Activated naive CD8-positive, alpha-beta T cell treated with anti-CD3 and anti-CD28 coated beads, Interleukin-2, amount 10 ng/mL, durations not matched to agents 7 days and 5 days (primary cell): ENCODE measurements at places on chromosomes 4 and X. TPM values are rescaled to one million over a fixed set of nuclear protein-coding genes. Genes with fewer than 3 reads are reported as not detected.

KLHL4 gene
- 0.11 TPM for total RNA-seq

GRCh38 chr4:116702949-116703348 lies 382.4 kb downstream of the TRAM1L1 start:
- H3K4me3 ChIP-seq: no peak overlapping the region
- H3K4me1 ChIP-seq: no peaks in the 10 kb centered on the region

HPSE gene
- total RNA-seq: 16.5 TPM

GRCh38 chr4:112645541-112646329 lies 8.8 kb downstream of the LARP7 start:
- H3K36me3 ChIP-seq: peaks cover 17% of the 10 kb centered on the region
- no peak overlapping the region for H3K4me3 ChIP-seq
- peaks cover 19% of the 10 kb centered on the region for H3K4me1 ChIP-seq

- H3K27ac ChIP-seq: no peak overlapping the region
- no peak overlapping the region for H3K4me3 ChIP-seq
- peaks cover 9% of the 10 kb centered on the region for H3K36me3 ChIP-seq
- no peaks in the 10 kb centered on the region for H3K27me3 ChIP-seq
Measured at GRCh38 chrX:78922754-78923153, 22.4 kb upstream of the P2RY10 start.

GRCh38 chr4:113179996-113180395 lies 130.5 kb downstream of the ANK2 start:
- H3K36me3 ChIP-seq: no peaks in the 10 kb centered on the region
- no peak overlapping the region for H3K27ac ChIP-seq
- DNase-seq: no peak
- H3K27me3 ChIP-seq: no peaks in the 10 kb centered on the region

INTU gene
- total RNA-seq: 0.06 TPM

DNA sequence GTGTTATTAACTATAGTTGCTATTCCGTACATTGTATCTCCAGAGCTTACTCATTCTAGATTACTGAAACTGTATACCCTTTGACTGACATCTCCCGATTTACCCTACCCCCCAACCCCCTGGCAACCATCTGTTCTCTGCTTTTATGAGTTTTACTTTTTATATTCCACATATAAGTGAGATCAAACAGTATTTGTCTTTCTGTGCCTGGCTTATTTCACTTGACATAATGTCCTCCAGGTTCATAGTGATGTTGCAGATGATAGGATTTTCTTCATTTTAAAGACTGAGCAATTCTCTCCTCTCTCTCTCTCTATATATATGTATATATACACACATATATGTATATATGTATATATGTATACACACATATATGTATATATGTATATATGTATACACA lies 54.6 kb downstream of the CFAP299 start:
- no peak for DNase-seq
- H3K36me3 ChIP-seq: no peaks in the 10 kb centered on the region
- H3K4me1 ChIP-seq: no peaks in the 10 kb centered on the region
- H3K4me3 ChIP-seq: no peak overlapping the region
- H3K27me3 ChIP-seq: no peaks in the 10 kb centered on the region

DNA sequence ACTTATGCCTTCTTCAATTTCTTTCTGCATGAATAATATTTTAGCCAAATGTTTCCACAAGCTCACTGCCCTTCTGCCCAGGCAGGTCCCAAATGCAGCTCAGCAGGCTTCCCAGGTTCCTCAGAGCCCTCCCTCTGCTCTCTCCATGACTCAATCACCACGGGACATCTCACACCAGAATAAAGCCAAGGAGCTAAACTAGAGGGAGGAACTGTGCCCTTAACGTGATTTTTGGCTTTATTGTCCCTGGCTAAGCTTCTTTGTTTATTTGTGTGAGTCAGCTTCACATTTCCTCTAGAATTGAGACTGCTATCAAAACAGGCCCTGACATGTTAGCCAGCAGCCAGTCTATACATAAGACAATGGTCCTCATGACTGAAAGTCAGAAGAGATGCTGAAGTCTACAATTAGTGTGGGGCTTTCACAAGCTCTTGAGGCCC lies 186.4 kb upstream of the GALNT7 start:
- no peak overlapping the region for H3K27ac ChIP-seq
- H3K27me3 ChIP-seq: no peaks in the 10 kb centered on the region
- no peak for DNase-seq
- no peaks in the 10 kb centered on the region for H3K4me1 ChIP-seq
- no peak overlapping the region for H3K4me3 ChIP-seq

DNA sequence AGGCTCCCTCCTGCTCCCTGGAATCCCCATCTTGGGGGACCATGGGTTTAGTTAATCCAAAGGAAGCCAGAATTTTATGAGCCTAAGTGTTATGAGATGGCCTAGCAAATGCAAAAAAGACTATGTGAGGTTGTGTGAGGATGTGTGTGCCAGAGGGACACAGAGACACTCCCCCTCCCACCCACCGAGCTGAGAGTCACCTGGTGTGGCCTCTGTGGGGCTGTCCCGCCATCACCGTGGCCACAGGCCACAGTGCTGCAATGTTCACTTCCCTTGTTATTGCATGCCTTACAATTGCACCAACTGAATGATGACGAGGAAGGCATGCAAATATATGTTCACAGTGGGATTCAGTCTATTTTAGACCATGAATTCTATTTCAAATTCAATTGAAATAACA lies 601 bp upstream of the FGFBP2 start:
- peak overlapping the region; percentile 81 for H3K4me3 ChIP-seq
- peak; percentile 78 for DNase-seq
- H3K4me1 ChIP-seq: peaks cover 30% of the 10 kb centered on the region
- peak overlapping the region; percentile 72 for H3K27ac ChIP-seq
- H3K36me3 ChIP-seq: peaks cover 4% of the 10 kb centered on the region
- peaks cover 9% of the 10 kb centered on the region for H3K27me3 ChIP-seq

DDX53 gene
- total RNA-seq: not detected

DNA sequence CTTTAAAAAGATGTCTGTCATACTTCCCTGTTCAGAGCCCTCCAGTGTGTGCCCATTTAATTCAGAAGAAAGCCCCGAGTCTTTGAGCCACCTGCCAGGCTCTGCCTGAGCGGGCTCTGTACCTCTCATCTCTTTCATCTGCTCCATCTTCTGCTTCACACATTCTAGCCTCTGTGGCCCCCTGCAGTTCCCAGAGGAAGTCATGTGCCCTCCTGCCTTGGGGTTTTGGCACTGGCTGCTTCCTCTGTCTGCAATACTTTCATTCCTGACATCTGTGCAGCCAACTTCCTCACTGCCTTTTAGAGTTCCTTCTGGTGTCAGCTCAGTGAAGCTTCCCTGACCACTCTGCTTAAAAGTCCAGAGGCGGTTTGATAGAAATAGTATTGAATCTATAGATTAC lies 6.2 kb upstream of the STK32B start:
- no peak for DNase-seq
- peaks cover 36% of the 10 kb centered on the region for H3K27me3 ChIP-seq
- H3K4me3 ChIP-seq: no peak overlapping the region
- H3K27ac ChIP-seq: no peak overlapping the region
- no peaks in the 10 kb centered on the region for H3K36me3 ChIP-seq

DNA sequence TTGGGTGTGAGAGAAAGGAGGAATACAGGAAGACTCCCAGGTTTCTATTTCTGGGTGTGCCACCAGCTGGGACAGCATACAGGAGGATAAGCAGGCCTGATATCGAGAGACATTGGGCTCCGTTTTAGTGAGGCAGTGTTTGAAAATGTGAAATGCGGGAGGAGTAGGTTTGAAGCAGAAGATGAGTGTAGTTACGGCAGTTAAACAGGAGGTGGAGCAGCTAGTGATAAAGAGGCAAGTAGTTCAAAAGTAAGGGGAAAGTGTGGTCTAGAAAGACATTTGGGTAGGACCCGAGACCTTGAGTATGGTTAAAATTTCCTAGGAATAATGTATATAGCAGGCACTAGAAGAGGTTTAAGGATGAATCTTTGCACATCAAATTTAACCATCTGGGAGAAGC lies 42.4 kb downstream of the DCUN1D4 start:
- H3K4me3 ChIP-seq: no peak overlapping the region
- no peak for DNase-seq
- no peaks in the 10 kb centered on the region for H3K27me3 ChIP-seq
- H3K36me3 ChIP-seq: peaks cover 25% of the 10 kb centered on the region
- peaks cover 4% of the 10 kb centered on the region for H3K4me1 ChIP-seq
- H3K27ac ChIP-seq: no peak overlapping the region

GRCh38 chr4:52566136-52567031 lies 92.7 kb downstream of the USP46 start:
- DNase-seq: no peak
- H3K36me3 ChIP-seq: no peaks in the 10 kb centered on the region
- peaks cover 13% of the 10 kb centered on the region for H3K27me3 ChIP-seq
- no peak overlapping the region for H3K4me3 ChIP-seq
- no peaks in the 10 kb centered on the region for H3K4me1 ChIP-seq

DNA sequence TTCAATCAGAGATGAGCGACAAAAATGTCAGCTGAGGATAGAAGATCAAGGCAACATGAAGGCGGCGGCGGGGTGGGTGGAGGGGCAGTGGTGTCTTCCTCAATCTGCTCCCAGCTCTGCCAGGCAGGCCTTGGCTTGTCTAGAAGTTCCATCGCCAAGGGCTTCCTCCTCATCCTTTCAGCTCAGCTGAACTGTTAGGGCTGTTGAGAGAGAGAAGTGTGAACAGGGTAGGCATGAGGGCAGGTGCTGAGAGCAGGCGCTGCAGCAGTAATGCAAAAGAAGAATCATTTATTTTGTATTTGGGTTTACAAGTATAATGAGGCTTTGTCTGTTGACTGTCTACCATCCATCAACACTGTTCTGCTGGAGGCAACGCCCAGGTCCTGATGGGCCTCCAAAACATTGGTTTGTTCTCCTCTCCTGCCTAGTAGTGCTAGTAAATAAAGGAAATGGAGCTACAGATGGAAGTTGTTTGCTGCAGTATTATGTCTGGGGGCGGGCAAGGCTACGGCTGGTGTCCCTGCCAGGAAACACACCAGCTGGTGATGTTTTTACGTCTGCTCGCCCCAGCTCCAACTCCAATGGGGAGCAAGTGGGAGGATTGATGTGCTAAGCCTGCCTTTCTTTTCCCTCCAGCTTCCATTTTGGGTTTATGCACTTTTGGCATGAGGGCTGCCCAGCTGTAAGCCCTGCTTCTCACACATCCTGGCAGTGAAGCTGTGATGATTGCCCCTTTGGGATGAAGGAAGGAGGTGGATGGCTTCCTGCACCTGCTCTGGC lies 139.4 kb upstream of the BOD1L1 start:
- DNase-seq: no peak
- no peaks in the 10 kb centered on the region for H3K36me3 ChIP-seq
- H3K4me1 ChIP-seq: no peaks in the 10 kb centered on the region
- H3K27me3 ChIP-seq: no peaks in the 10 kb centered on the region
- H3K27ac ChIP-seq: no peak overlapping the region

DNA sequence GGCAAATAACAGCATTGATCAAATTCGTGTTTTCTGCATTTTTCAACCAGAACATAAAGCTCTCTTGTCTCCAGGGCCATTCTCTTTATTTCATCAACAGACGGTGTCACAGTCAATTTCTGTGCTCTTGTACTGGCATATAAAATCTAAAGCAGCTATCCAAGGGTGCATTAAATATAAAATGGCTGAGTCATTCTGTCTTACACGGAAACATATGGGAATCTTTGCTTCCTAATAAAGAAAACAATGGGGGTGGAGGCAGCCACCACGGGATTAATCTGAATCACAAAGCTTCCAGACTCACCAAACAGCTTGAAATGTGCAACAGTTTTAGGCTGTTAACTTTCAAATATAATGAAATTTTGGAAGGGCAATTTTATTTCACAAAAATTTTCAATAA lies 132.6 kb downstream of the IL15 start:
- H3K36me3 ChIP-seq: no peaks in the 10 kb centered on the region
- no peak for DNase-seq
- H3K4me3 ChIP-seq: no peak overlapping the region
- peaks cover 2% of the 10 kb centered on the region for H3K27me3 ChIP-seq
- H3K4me1 ChIP-seq: no peaks in the 10 kb centered on the region

GRCh38 chr4:93394545-93395081 lies 433.9 kb upstream of the ATOH1 start:
- no peaks in the 10 kb centered on the region for H3K4me1 ChIP-seq
- no peaks in the 10 kb centered on the region for H3K27me3 ChIP-seq
- no peak overlapping the region for H3K27ac ChIP-seq

DLG3 gene
- total RNA-seq: 25.4 TPM

DNA sequence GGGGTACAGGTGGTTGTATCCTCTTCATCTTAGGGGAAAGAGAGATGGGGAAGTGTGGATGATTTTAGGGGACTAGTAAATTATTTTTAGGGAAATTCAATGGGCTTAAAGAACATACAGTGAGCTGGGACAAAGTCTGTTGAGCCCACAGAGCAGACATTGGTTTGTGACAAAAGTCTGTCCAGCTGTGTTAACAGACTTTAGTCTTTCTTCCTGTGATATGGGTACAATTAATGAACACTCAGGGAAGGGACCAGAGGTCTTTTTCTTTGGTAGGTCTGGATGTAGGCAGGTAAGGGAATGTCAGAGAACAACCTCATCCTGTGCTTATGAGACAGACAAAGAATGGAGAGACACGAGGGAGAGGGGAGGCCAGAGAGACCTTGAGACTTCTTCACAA lies 2.0 kb downstream of the CLRN2 start:
- no peaks in the 10 kb centered on the region for H3K36me3 ChIP-seq
- no peak for DNase-seq
- peaks cover 7% of the 10 kb centered on the region for H3K4me1 ChIP-seq
- peaks cover 21% of the 10 kb centered on the region for H3K27me3 ChIP-seq

RAB39B gene
- 9.4 TPM for total RNA-seq
